ENCODE measurements at places on chromosomes 6 and 20.
A peak's percentile ranks its signal among the peaks of the same experiment; 100 is the strongest.

- no peak for DNase-seq
Measured at GRCh38 chr6:118748311-118749062, 97.1 kb upstream of the CEP85L start.

DNA sequence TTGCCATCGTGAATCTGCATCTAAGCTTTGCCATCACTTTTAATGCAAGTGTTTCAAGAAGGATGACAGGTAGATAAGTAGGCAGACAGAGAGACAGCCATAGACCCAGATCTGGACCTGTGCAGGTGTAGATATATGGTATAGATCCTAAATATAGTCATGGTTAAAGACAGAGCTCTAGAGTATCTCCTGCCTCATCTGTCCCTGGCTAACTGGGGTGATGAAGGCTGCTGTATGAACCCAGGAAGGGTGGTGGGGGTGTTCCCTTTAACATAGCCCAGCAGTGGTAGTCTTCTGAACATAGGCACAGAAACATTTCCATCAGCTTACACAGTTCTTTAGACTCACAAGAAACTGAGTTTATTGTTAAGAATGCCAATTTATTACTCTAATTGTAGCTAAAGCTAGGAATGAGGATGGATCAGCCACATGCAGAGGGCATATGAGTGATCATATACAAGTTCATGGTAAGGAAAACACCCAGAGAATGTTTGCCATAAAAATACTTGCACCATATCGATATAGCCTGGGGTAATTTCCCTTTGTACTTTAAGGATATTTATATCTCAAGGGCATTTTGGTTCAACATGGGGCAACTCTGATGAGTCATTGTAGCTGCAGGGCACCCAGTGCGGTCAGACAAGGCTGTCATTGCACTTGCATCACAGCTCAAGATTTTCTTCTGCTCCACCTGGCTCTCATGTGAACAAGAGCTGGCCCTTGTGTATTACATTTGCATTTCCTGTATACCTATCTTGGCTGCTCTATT, 587.2 kb downstream of the EPM2A start:
- peak; percentile 40 for DNase-seq

DNA sequence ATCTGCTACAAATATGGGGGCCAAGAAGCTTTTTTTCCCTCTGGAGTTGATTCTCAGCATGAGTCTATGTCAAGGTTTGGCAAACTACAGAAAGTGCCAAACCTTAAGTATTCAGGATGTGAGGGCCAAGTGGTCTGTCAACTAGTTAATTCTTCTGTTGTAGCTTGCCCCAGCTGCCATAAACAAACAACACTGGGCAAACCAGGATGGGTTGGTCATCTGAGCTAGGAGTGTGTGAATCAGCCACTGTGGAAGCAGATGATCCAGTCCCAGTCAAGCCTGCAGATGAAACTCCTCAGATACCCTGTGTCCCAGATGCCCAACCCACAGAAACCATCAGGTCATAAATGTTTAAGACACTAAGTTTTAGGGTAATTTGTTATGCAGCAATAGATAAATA, 103.0 kb upstream of the MOCS1 start:
- no peak for DNase-seq

- no peak for DNase-seq
Measured at GRCh38 chr6:2192976-2193375, 52.4 kb downstream of the GMDS start.

- no peak for DNase-seq
Measured at GRCh38 chr20:40868551-40869217, 159.9 kb upstream of the TOP1 start.

DNA sequence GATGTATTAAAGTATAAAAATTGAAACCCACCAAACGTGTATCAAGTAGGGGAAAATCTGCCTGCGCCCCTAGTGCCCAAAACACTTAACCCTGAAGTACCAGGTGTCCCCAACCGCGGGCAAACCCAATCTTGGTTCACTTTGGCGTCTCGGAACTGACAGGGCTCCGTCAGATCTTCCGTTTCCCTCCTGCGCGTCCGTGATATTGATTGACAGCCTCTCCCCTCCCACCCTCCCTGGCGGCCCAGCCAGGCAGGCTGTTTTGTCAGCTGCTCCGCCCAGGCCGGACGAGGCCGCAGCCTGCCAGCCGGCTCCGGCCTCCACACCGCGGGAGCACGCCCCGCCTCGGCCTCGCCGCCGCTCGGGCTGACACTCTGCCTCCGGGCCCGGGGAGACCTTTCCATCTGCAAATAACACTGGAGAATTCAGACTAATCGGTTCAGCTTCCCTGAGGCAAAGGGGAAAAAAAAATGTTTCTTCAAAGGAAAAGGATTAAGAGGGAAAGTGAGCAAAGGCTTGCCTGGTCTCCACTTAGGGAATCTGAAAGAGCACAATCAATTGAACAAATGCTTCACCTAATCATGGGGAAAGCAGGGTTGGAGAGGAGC, 234.9 kb upstream of the MCHR2 start:
- DNase-seq: peak; percentile 64

DNA sequence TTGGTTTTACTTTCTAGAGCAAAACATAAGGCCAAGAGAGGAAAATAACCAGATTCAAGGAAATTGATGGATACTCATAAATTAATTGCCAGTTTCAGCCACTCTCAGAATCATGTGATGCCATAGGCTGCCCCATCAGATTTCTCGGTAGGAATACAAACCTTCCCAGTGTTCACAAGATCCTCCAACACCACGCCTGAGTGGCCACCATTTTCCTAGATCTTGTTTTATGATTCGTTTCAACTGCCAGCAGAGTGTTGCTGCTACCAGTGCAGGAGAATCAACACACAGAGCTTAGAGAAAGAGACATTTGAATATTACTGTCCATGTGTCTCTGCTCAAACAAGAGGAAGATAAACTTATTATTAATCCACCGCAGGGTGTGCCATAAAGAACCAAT, 434.2 kb upstream of the CDH4 start:
- no peak for DNase-seq

DNA sequence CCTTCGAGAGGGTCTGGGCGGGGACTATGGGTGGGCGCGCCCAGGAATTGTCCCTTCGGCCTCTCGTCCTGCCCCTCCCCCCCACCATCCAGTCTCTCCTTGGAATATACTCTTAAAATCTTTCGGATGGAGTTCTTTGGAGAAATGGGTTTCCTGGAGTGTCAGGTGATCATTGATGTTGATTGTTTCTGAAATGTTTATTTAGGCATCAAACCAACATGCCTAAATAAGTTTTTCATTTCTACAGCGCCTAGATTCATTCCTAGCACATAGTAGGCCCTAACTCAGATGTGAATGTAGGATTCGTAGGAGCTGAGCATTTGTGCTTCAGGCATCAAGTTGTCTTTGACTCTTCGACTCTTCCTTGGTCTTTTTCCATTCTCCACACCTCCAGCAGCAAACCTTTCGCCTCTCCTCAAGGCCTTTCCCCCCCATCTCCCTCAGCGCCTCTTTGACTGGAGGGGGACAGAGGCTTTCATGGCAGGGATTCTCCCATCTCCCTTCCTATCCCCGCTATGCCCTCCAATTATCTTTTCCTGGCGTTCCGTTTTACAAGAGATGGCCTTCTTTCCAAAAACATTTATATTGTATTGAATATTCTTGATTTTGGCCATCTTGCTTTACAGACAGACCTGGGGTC, 610 bp downstream of the CASP8AP2 start:
- DNase-seq: no peak

- no peak for DNase-seq
Measured at GRCh38 chr6:22706651-22707050, 137.3 kb downstream of the HDGFL1 start.
